Activated T-helper 17 cell treated with anti-CD3 and anti-CD28 coated beads, Interleukin-2, amount 50 U/mL, for 72 hours (primary cell): ENCODE measurements at places on chromosomes 1 and 21. TPM values are rescaled to one million over a fixed set of nuclear protein-coding genes. Genes with fewer than 3 reads are reported as not detected.

The RNF19B gene
- 32.2 TPM for total RNA-seq

The IGFN1 gene
- 0.21 TPM for total RNA-seq

The RNU1-3 gene
- 1,202 TPM for total RNA-seq

The NBPF12 gene
- 8.9 TPM for total RNA-seq

The CLIC6 gene
- 0.11 TPM for total RNA-seq

The NPR1 gene
- 0.19 TPM for total RNA-seq

The PLEKHA6 gene
- total RNA-seq: 0.37 TPM

- no peak overlapping the region for H3K27ac ChIP-seq
- peak; percentile 34 for ATAC-seq
- peaks cover 5% of the 10 kb centered on the region for H3K4me1 ChIP-seq
- H3K36me3 ChIP-seq: peaks cover 22% of the 10 kb centered on the region
- H3K4me3 ChIP-seq: no peak overlapping the region
- no peaks in the 10 kb centered on the region for H3K27me3 ChIP-seq
Observed at GRCh38 chr21:14993115-14993514, 71.7 kb downstream of the NRIP1 start.

DNA sequence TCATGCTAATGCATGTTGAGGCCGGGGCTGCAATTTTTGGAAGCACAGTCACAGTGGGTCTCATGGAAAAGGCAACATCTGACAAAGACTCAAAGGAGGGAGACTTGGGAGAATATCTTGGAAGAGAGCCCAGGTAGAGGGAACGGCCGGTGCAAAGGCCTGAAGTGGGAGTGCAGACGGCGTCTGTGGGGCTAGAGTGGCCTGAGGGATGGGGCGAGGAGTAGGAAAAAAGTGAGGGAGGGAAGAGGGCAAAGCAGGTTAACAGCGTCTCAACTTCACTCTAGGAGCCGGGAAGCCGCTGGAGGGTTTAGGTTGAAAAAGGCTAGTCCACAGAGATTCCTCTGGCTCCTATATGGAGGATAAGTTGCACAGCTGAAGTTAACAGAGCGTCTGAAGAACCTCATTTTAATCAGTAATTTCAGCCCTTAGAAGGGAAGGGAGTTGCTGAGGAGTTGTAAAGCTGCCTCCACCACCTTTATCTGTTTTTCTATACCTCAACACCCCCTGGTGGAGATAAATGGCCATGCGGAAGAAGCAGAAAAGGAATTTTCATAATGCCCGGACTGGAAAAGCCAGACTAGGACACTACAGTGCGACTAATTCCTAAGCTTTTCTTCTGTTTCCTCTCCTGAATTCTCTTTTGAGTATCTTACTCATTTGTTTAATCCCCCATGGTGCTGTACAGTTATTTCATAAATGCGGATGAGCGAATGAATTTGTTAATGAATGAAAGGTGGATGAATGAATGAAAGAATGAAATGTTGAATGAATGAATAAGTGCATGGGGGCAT is 78.7 kb upstream of the ZNF281 start:
- H3K36me3 ChIP-seq: no peaks in the 10 kb centered on the region
- no peak overlapping the region for H3K27ac ChIP-seq
- peaks cover 11% of the 10 kb centered on the region for H3K4me1 ChIP-seq
- H3K27me3 ChIP-seq: peaks cover 7% of the 10 kb centered on the region

DNA sequence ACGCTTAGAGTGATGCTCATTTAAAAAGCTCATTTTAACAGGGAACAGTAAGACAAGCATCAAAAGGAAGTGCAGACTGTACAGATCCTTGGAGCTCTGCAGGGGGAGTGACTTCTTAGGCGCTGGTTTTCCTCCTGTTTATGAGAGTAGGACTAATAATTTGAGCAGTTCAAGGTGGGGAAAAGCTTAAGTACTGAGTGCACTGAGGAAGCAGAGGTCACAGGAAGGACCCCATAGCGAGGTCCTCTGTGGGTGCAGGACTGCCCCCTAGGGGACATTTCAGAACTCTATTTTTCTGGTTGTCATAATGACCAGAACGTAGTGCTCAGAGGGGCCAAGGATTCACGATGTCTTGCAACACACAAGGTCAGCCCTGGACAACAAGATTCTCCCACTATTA is 112.1 kb downstream of the HLCS start:
- H3K4me3 ChIP-seq: no peak overlapping the region
- peak overlapping the region; percentile 59 for H3K27ac ChIP-seq
- H3K27me3 ChIP-seq: no peaks in the 10 kb centered on the region
- H3K36me3 ChIP-seq: no peaks in the 10 kb centered on the region
- H3K4me1 ChIP-seq: peaks cover 19% of the 10 kb centered on the region

DNA sequence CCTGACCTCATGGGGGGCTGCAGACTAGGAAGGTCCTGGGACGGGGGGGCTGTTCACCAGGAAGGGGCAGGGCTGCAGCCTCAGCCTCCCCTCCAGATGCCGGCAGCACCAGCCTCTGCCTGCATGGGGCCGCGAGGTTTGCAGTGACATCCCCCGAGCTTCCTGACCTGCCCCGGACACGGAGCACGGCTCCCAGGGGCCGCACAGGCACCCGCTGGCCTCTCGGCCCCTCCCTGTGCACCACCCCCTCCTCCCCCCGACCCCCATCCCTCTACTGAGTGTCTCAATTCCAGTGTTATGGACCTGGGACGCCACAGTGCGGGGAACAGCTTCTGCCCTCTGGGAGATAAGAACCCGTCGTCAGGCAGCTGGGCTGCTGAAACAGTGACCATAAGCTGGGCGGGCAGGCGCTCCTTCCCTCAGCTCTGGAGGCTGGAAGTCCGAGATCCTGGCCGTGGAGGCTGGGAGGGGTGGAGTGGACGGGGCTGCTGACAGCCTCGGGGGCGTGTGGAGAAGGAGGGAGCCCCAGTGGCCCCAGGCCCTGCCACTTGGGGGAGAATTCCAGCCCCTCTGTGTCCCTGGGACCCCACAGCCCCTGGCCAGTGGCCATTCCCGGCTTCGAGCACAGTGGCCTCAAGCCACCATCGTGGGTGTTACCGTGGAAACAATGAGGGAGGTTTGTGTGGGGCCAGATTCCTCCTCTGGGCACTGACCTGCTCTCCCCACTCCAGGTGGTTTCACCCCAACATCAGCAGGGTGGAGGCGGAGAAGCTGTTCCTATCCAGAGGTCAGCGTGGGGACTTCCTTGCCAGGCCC is 11.6 kb downstream of the RNF223 start:
- peaks cover 55% of the 10 kb centered on the region for H3K36me3 ChIP-seq
- H3K4me1 ChIP-seq: no peaks in the 10 kb centered on the region
- H3K27ac ChIP-seq: peak overlapping the region; percentile 75
- H3K27me3 ChIP-seq: peaks cover 13% of the 10 kb centered on the region

- no peaks in the 10 kb centered on the region for H3K27me3 ChIP-seq
- H3K36me3 ChIP-seq: peaks cover 30% of the 10 kb centered on the region
- H3K27ac ChIP-seq: peak overlapping the region; percentile 75
- peaks cover 71% of the 10 kb centered on the region for H3K4me1 ChIP-seq
Observed at GRCh38 chr21:17784604-17785402, 34.4 kb downstream of the C21orf91 start.

DNA sequence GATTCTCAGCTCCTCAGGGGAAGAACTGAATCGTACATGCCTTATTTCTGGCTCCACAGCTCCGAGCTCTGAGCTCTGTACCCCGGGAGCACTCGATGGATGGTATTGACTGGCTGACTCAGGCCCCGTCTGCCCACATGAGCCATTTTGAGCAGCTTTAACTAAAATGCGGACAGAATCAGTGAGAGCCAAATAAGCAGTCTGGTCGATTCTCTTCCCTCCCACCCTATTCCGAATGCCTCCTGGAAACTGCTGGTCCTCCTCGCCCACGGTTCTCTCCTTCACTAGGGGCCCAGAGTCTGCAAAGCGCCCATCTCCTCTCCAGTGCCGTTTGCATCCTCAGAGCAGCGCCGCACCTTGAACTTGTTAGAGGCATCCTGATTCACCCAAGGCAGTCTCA is 125.9 kb upstream of the IRF2BP2 start:
- no peak for ATAC-seq
- peak overlapping the region; percentile 16 for H3K27ac ChIP-seq
- no peak overlapping the region for H3K4me3 ChIP-seq
- no peaks in the 10 kb centered on the region for H3K36me3 ChIP-seq

- H3K27ac ChIP-seq: peak overlapping the region; percentile 33
- peaks cover 66% of the 10 kb centered on the region for H3K36me3 ChIP-seq
- H3K27me3 ChIP-seq: no peaks in the 10 kb centered on the region
Observed at GRCh38 chr1:154463512-154463990, 38.5 kb upstream of the TDRD10 start.

- peaks cover 46% of the 10 kb centered on the region for H3K36me3 ChIP-seq
- no peaks in the 10 kb centered on the region for H3K27me3 ChIP-seq
- H3K4me3 ChIP-seq: peak overlapping the region; percentile 15
Observed at GRCh38 chr1:211939876-211940468, 95.4 kb downstream of the INTS7 start.

GRCh38 chr1:165408518-165408917 is 36.4 kb downstream of the RXRG start:
- ATAC-seq: peak; percentile 59
- no peak overlapping the region for H3K27ac ChIP-seq

GRCh38 chr21:38241029-38241740 is 15.6 kb upstream of the KCNJ15 start:
- ATAC-seq: no peak
- no peaks in the 10 kb centered on the region for H3K36me3 ChIP-seq
- no peak overlapping the region for H3K4me3 ChIP-seq
- peaks cover 6% of the 10 kb centered on the region for H3K27me3 ChIP-seq
- H3K27ac ChIP-seq: no peak overlapping the region

- H3K4me1 ChIP-seq: no peaks in the 10 kb centered on the region
- H3K27ac ChIP-seq: no peak overlapping the region
- no peaks in the 10 kb centered on the region for H3K27me3 ChIP-seq
Observed at GRCh38 chr1:165207853-165208515, 148.5 kb downstream of the LMX1A start.

DNA sequence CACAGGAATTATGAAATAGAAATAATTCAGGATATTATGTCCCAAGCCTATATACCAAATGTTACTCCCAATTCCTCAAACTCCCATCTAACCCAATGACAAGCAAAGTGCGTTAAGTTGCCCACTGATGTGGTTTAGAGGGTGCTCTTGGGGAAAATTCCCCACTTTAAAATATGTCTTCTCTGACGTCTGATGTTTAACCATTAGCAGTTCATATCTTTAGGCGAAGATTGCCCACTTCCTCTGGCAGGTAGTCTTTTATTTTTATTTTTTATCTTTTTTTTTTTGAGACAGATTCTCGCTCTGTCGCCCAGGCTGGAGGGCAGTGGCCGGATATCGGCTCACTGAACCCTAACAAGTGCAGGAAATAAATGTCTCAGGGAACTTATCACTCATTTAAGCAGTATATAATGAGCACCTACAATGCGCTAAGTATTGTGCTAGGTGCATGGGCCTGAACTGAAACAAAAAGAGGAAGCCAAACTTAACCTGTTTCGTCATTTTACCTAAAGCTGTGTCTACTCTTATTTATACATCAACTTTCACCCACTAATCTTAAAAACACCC is 1.3 kb upstream of the LYST start:
- H3K27me3 ChIP-seq: no peaks in the 10 kb centered on the region
- peak overlapping the region; percentile 99 for H3K27ac ChIP-seq
- H3K4me3 ChIP-seq: peak overlapping the region; percentile 97
- peak; percentile 10 for ATAC-seq

GRCh38 chr1:87410776-87411480 is 82.2 kb downstream of the LMO4 start:
- no peak overlapping the region for H3K27ac ChIP-seq
- H3K4me1 ChIP-seq: no peaks in the 10 kb centered on the region
- no peak for ATAC-seq

- H3K27ac ChIP-seq: peak overlapping the region; percentile 72
- peaks cover 25% of the 10 kb centered on the region for H3K4me1 ChIP-seq
- ATAC-seq: peak; percentile 31
Observed at GRCh38 chr21:17795146-17796036, 23.8 kb downstream of the C21orf91 start.

- H3K36me3 ChIP-seq: peaks cover 84% of the 10 kb centered on the region
- H3K27ac ChIP-seq: peak overlapping the region; percentile 6
- peaks cover 35% of the 10 kb centered on the region for H3K4me1 ChIP-seq
- no peaks in the 10 kb centered on the region for H3K27me3 ChIP-seq
- H3K4me3 ChIP-seq: peak overlapping the region; percentile 94
- ATAC-seq: no peak
Observed at GRCh38 chr1:45518910-45519309, 2.8 kb downstream of the PRDX1 start.

DNA sequence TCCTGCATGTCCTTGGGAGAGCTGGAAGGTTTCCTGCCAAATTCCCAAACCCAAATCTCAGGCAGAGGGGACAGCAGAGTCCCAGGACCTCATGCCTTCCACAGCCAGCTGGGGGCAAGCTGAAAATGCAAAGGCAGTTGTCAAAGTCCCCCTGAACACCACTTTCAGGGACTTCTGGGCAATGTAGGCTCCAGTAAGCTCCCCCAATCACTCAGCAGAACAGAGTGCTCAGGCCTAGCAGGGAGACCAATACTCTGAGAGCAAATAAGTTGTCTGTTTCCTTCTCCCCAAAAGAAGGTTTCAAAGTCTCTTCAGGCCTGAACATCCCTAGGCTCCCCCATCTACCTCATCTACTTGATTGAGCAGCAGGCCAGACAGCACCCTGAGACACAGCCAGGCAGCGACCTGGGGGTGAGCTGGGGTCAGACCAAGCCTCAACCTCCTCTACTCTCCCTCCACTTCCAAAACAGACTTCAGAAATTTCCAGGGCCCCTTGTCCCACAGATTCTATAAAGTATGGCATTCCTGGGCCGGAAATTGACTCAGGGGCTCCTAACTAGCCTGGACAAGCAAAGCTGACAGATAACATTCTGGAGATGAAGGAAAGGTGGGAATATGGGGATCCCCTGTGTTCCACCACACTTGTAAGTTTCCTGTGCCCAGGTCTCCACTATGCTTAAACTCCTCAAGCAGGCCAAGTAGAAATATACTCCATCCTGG is 1.9 kb downstream of the SLC9A1 start:
- peak overlapping the region; percentile 92 for H3K27ac ChIP-seq
- H3K4me3 ChIP-seq: peak overlapping the region; percentile 82
- no peak for ATAC-seq
- no peaks in the 10 kb centered on the region for H3K36me3 ChIP-seq
- no peaks in the 10 kb centered on the region for H3K27me3 ChIP-seq

- no peaks in the 10 kb centered on the region for H3K36me3 ChIP-seq
- no peak overlapping the region for H3K27ac ChIP-seq
- H3K4me1 ChIP-seq: no peaks in the 10 kb centered on the region
- H3K4me3 ChIP-seq: peak overlapping the region; percentile 62
- ATAC-seq: no peak
Observed at GRCh38 chr1:158179301-158180041, 1.2 kb upstream of the CD1D start.

DNA sequence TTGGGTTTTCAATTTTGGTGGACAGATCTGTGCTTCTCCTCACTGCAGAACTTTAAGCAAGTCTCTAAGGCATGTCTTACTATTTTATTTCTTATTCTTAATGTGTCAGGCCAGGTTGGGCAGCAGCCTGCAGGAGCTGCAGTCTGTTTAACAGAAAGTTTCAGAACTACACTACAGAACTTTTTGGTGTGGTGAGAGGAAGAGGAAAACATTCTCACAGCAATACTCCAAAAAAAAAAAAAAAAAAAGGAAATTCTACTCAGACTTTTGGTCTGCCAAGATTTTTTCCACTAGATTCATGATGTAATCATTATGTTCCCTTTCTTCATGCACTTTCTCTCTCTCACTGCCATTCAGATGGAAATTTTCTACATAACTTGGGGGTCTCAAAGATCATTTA is 255.2 kb downstream of the COL11A1 start:
- no peaks in the 10 kb centered on the region for H3K4me1 ChIP-seq
- H3K27ac ChIP-seq: no peak overlapping the region
- no peak for ATAC-seq
